ENCODE measurements at places on chromosomes 4 and X.

DNA sequence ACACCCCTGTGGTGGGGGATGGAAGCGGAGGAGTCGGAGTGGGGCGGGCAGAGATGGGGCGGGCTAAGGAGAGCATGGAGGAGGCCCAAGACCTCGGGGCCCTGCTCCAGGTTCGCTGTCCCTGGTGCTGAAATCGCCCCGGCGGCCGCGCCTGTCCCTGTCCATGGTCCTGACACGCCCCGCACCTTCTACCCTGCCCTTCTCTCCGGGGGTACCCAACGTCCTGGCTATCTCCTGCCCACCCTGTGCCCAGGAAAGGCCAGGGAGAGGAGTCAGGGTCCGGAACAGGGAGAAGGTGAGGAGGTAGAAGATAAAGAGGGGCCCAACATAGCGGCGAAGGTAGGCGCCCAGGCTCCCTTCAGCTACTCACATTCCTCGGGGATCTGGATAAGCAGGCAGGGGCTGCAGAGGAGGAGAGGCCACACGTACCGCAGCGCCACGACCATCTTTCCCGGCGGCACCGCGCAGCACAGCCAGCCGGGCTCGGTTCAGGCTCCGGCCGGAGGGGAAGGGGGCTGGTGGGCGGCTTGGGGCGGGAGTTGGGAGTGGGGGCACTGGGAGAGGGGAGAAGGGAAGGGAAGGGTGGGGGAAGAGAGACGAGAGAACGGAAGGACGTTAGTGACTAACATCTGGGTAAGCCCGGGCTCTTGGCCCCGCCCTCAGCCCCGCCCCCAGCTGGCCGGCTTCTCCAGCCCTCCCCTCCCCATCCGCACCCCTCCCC, 10.4 kb downstream of the L1CAM start:
- DNase-seq, result peak; percentile 21

- no peak for DNase-seq
Measured at GRCh38 chr4:120862432-120862831, 60.1 kb downstream of the PRDM5 start.

- DNase-seq, result no peak
Measured at GRCh38 chr4:1646690-1647089, 37.4 kb downstream of the FAM53A start.

DNA sequence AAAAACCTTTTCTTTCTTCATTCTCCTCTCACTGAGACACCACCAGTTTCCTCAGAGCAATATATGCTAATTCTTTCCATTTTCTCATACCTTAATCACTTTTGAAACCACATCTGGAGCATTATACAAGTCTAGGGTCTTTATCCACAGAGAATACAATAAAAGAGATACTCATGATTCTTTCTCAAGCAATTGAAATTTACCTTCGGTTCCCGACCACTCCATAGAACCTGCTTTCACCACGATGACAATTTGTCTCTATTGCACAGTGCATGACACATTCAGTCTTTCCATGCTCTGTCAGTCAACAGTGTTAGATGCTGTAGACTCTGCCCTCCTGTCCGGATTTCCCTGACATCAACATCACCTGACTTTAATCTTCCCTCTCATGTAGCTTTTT, 409.3 kb upstream of the NWD2 start:
- no peak for DNase-seq

- DNase-seq, result no peak
Measured at GRCh38 chr4:114386637-114387233, 211.9 kb upstream of the UGT8 start.

- DNase-seq, result no peak
Measured at GRCh38 chr4:13276357-13276756, 207.8 kb downstream of the RAB28 start.

- no peak for DNase-seq
Measured at GRCh38 chr4:16617435-16617834, 281.0 kb downstream of the LDB2 start.

GRCh38 chr4:144450526-144450925, 195.4 kb upstream of the HHIP start:
- DNase-seq, result no peak

GRCh38 chrX:110396735-110397134, 38.1 kb downstream of the RTL9 start:
- no peak for DNase-seq

GRCh38 chr4:175330652-175331051, 412.5 kb downstream of the ADAM29 start:
- DNase-seq, result no peak

DNA sequence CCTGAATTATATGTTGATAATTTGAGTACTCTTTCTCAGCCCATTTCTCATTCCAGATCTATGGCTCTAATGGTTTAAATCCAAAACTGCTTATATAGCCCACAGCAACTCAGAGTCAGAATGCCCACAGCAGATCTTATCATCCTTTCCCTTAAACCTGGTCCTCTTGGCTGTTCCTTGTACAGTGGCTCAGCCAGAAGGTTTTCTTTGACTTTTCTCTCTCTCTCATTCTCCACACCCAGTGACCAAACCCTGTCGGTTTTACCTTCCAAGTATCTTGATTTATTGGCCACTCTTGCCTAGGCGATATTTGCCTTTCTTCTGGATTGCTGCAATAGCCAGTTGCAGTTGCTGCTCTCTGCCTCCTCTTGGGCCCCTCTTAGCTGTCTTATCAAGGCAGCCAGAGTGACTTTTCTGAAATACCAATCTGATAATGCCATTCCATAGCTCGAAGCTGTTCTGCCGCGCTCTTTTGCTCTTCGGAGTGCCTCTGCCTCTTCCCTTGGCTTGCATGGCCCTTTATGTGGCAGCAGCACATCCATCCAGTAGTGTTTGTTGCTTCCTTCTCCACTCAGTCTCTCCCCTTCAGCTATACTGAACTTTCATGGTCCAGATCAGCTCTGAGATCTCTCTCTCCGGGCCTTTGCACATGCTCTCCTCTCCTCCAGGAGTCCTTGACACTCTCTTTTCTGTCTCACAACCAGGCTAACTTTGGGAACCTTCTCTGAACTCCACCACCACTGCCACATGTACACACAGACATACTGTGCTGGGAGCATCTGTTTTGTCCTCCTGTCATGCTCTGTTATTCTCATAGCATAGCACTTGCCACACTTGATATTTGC, 11.8 kb downstream of the GAB1 start:
- DNase-seq, result no peak

DNA sequence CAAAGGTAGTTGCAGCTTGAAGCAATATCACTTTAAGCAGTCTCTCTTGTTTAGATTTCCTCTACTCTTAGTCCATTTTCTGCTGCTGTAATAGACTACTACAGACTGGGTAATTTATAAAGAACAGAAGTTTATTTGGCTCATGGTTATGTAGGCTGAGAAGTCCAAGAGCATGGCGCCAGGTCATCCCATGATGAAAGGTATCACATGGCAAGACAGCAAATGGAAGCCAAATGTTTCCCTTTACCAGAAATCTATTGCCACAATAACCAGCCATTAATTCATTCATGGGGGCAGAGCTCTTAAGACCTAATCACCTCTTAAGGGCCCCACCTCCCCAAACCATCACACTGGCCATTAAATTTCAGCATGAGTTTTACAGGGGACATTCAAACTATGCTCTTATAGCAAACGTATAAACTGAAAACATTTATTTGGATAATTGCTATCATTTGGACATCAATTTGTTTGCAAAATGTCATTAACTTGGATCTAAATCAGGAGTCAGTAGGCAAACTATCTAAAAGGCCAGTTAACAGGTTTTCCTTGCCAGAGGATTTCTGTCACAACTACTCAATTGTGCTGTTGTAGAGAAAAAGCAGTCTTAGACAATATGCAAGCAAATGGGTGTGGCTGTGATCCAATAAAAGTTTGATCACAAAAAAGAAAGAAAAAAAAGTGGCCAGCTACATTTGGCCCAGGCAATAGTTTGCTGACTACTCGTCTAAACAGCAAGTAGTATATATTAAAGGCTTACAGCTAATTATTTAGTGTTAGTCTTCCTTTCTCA, 75.7 kb upstream of the GUCY1A1 start:
- no peak for DNase-seq

- DNase-seq, result no peak
Measured at GRCh38 chrX:72050011-72050410, 81.7 kb downstream of the RTL5 start.

DNA sequence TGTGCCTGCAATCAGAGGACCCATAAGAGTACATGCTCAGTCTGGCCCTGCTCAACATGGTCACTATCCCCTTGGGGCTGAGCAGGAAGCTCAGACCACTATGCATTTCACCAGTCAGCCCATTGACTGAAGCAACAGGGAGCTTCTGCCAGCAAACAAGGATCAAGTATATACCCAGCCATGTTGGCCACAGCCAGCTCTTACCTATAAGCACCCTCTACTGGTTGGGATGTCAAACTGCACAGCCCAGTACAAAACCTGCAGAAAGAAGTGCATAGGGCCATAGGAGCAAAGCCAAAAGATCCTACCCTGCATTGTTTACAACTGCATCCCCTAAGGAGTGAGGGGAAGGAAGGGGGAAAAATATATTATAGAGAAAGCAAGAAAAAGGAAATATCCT, 214.4 kb upstream of the CPEB2 start:
- peak; percentile 2 for DNase-seq

- DNase-seq, result no peak
Measured at GRCh38 chrX:23494741-23495140, 160.1 kb downstream of the PTCHD1 start.

GRCh38 chr4:179116011-179116410, 1673.8 kb upstream of the AGA start:
- DNase-seq, result no peak

GRCh38 chr4:90190525-90190924, 63.3 kb downstream of the CCSER1 start:
- no peak for DNase-seq

DNA sequence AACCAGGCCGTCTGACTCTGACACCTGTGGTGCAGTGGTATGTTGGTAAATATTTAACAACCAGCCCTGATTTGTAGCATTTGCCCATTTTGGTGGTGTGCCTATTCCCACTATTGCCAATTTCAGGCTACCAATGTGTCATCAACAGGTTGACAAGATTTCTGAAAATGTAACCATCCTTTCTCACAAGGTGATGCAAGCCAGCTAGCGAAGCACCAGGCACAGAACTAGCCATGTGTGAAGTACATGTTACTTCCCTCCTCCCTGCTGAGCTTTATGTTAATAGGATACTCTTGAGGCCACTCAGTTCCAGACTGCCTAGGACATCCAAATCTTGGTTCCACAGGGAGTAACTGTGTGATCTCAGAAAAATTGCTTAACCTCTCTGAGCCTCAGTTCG, 7.2 kb upstream of the MAMLD1 start:
- DNase-seq, result no peak

All from stimulated activated CD4-positive, alpha-beta T cell treated with anti-CD3 and anti-CD28 coated beads, Interleukin-1b, Interleukin-23, amount 100 ng/mL, for 24 hours (primary cell).